Panc1 (cell line): ENCODE measurements at places on chromosomes 3 and 15.

DNA sequence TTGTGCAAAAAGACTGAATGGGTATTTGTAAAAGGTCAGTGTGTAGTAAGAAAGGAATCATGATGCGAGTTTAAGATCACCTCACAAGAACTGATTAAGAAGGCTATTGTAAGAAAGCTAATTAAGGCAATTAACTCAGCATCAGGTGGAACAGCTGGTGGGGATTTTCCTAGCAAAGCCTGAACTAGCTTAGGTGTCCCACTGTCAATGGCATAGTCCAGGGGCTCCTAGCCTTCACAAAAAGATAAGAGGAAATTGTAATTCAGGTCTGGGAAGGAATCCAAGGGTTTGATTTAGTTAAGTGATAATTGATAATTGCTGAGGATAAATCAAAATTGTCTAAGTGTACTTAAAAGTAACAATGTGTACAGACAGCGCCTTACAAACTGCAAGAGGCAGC lies 901.6 kb downstream of the TUSC7 start:
- no peak for DNase-seq

- no peak for DNase-seq
Observed at GRCh38 chr3:66140743-66141372, 79.9 kb upstream of the SLC25A26 start.

- DNase-seq: no peak
Observed at GRCh38 chr15:101724675-101725005, 367 bp upstream of the TARS3 start.

DNA sequence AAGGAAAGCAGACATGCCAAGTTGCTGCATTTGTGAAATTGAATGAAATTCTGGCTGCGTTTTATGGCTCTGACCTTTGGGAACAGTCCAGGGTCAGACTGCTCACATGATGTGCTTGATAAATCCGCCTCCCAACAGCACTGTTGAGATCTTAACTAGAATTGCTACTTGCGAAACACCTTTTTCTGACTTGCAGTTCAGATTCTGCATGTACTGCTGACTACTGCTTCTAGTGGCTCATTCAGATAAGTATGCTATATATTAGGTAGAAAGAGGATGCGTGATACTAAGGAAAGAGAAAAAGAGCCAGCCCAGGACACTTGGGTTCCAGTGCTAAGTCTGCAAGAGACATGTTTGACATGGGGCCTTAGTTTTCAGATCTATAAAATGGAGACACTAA lies 129.4 kb downstream of the LPP start:
- no peak for DNase-seq

- no peak for DNase-seq
Observed at GRCh38 chr15:55915221-55915620, 78.2 kb downstream of the NEDD4 start.

DNA sequence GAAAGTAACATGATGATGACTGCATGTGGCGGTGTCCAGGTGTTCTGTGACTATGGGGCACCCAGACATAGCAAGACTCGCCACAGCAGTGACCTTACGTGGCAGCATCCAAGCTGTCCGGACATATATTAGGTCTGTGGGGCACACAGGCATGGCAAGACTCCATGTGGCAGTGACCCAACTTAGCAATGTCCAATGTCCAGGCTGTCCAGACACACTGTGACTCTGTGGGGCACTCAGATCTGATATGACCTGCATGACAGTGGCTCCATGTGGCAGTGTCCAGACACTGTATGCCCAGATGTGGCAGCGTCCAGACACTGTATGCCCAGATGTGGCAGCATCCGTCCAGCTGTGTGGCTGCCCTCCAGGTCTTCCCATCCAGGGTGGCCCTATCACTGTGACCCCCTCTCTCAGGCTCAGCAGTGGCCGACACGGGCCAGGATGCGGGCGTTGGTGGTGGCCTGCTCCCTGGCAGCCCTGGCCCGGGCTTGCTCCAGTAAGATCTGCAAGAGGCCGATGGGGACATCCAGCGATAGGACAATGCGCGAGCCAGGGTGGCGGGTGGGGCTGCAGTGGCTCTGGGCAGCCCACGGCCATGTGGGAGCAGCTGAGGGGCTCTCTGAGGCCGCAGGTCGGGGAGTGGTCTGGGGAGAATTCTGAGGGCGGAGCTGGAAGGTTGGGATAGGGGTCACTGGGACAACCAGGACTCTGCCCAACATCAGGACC lies 1.1 kb downstream of the UCN2 start:
- no peak for DNase-seq

DNA sequence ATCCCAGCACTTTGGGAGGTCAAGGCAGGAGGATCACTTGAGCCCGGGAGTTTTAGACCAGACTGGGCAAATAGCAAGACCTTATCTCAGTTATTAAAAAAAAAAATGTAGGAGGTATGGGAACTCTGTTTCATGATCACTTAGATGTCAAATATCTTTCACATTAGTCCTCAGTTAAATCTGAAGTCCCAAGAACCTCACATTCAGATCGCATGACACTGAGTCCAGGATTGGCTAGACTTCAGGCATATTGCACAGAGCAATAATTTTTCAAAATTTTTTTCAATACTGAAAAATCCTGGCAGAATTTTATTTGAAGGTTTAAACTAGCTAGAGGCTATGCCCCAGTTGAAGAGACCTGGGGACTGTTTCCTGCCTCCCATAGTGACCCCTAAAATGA lies 56.3 kb upstream of the ZNF148 start:
- DNase-seq: no peak

- DNase-seq: no peak
Observed at GRCh38 chr3:5087209-5087608, 34.9 kb upstream of the ARL8B start.

DNA sequence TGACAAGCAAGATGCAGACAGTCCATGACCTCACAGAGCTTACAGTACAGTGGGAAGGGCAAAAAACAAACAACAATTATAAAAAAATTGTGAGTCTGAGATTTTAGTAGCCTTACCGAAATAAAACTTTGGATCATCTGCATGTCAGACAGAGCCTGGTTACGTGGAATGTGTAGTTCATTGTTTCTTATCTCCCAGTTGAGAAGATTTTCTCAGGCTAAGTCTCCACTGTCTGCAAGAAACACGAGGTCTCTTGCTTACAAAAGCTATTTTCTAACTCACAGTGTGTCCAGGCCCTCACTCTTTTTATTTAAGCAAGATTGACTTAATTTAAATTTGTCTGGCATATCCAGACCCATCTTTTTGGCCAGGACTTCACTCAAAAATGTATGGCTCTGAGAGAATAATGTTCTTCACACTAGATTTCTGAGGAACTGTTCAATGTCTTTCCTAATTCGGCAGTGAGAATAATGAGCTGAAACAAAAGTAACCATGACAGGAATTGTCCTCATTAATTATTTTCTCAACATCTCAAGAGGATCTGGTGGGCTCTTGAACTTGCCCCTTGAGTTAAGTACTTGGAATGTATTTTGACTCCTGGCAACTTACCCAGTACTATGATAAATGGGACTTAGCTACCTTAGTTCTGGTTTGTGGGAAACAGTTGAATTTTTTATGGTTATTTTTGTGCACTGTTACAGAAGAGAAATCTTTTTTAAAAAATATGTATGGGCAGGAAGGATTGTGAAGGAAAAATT lies 265.1 kb upstream of the COL8A1 start:
- no peak for DNase-seq

DNA sequence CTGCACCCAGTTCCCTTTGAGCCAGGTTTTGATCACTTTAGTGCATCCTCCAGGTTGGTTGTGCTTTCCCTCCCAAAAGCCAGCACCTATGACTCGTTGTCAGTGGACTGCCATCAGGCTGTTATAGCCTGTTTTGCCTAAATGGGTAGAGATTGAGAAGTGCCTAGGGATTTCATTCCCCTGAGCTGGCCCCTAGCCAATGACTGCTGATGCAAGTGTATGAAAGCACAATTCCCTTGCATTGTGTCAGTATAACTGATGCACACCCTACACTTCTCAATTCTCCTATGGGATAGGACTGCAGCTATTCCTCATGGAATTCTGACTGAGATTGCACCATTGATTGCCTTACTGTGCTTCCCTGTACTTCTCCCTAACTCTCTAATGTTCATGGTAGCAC lies 102.1 kb upstream of the ARPP21 start:
- no peak for DNase-seq

GRCh38 chr3:149783576-149783975 lies 8.8 kb downstream of the ANKUB1 start:
- no peak for DNase-seq

GRCh38 chr3:31096661-31097395 lies 202.4 kb upstream of the GADL1 start:
- no peak for DNase-seq

DNA sequence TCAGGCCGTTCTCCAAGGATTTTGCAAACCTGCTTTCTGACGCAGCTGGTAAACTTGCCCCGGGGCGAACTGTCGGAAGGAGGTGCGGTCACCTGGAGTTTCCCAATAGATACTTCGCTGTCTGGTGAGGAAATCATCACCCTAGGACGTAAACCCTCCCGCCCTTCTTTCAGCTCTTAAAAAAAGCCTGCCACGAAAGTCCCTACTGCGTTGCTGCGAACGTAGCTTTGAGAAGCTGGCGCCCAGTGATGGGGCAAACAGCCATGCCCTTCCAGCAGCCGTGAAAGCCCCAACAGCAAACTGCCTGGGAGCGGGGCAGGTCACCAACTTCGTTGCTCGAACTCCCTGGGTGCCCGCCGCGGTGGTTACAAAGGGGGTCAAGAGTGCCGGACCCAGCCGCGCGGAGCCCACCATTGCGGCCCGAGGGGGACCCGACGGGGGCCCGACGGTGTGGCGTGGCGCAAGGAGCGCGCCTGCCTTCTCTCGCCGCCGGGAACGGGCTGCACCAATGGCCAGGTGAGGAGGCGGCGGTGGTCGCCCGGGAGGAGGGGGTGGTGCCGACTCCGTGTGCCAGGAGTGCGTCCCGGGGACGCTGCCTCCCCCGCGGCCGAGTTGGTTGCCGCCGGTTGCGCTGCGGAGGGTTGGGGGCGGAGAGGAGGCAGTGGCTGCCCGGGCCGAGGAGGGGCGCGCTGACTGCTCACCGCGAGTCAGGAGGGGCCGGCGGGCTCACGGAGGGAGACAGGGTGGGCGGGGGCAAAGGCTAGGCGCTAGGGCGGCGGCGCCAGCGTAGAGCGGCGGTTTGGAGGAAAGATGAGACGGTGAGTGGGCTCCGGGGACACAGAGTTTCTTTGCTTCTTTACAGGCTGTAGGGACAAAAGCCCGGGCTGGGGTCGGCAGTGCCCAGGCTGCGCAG lies at the start of gene PHLDB2:
PHLDB2 (plus strand) TSS at position 205 of the 913 bp plus-strand sequence. CDS start 24,813 bp downstream, outside the sequence.
- DNase-seq: no peak

DNA sequence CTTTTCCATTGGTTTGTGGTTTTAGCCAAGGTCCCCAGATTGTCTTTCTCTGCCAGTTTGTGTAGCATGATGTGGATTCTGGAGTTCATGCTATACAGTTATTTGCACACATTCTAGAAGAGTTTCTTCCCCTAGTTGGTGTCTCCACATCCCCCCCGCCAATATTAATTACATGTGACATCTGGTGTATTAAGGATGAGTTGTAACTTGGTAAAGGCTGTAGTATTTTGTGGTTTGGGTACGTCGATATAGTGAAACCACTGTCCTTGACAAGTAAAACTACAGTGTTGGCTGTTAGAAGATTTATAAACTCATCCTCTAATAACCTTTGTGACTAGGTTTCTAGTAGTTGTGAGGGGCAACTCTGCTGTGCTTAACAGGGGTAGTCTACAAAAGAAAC lies 23.7 kb upstream of the P4HTM start:
- no peak for DNase-seq

GRCh38 chr3:14827776-14828175 lies 9.0 kb downstream of the FGD5 start:
- no peak for DNase-seq

DNA sequence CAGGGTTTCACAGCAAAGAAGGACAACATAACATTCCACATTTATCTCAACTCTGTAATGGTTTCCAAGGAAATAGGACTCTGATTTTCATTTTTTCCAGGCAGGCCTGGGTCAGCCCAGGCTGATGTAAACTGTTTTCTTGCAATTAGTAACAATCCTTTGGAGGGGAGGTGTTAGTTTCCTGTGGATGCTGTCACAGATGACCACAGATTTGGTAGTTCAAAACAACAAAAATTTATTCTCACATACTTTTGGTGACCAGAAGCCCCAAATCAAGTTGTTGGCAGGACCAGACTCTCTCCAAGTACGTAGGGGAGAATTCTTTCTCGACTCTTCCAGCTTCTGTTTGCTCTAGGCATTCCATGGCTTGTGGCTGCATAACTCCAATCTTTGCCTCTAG lies 88.0 kb downstream of the EDEM1 start:
- DNase-seq: no peak

DNA sequence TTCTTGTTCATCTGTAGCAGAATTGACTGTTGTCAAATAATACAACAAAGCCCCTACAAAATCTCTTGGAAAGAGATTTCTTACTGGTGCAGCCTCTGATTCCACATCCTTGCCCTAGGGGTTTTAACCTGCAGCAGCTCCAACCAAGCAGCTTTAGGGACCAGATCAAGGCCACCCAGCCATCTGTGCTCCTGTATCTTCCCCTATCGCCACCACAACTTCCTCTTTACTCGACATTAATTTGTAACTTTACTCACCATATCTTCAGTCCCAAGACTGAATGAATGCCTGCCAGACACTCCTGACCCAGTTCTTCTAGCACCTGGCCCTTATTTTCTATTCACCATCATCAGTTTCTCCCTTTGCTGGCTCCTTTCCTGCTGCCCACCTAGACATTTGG lies 156.6 kb upstream of the IL12A start:
- DNase-seq: no peak

- DNase-seq: no peak
Observed at GRCh38 chr15:30956216-30957124, 35.0 kb downstream of the MTMR10 start.

GRCh38 chr15:26867200-26868007 lies 542 bp downstream of the GABRA5 start:
- DNase-seq: no peak

GRCh38 chr3:197597335-197597734 lies 41.6 kb upstream of the BDH1 start:
- no peak for DNase-seq

DNA sequence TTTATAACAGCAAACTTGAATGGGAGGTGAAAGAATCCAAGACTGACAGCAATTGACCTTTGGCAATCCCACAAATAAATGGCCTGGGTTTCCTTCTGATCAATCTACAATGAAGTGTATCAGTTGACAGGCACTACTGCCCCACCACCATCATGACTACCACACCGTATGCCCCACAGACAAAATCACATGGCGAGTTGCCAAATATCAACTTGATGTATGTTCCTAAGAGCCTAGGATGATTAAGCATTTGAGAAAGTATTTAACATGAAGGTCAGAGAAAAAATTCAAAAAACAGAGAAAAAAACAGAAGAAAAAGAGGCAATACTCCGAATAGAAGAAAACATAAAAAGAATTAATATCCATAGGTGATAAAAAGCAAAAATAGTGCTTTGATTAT lies 215.9 kb upstream of the STAC start:
- DNase-seq: no peak

- no peak for DNase-seq
Observed at GRCh38 chr3:128556384-128556783, 63.4 kb upstream of the GATA2 start.

- DNase-seq: no peak
Observed at GRCh38 chr3:50550079-50550736, 17.3 kb downstream of the C3orf18 start.
